ENCODE measurements at places on chromosomes 5 and 9.

- no peak for DNase-seq
These were observed 71.7 kb upstream of the KLF9 start for GRCh38 chr9:70486127-70486526.

DNA sequence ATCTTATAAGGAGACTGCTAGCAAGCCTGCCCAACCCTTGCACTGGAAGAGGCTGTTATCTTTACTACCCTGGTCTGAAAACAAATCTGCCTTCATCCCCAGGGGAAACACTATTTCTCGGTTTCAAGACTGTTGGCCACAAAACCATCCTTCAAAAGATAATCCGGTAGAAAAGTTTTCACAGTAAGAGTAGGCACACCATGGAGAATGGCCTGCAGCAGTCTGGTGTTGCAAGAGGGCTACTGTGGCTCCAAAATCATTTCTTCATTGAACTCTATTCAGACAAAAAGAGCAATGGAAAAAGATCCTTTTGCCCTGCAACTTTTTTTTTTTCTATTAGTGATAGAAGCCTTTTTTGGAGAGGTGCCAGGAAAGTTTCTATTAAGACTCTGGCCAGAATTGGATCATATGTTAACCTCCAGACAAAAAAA lies 163.9 kb downstream of the ARHGEF28 start:
- no peak for DNase-seq

DNA sequence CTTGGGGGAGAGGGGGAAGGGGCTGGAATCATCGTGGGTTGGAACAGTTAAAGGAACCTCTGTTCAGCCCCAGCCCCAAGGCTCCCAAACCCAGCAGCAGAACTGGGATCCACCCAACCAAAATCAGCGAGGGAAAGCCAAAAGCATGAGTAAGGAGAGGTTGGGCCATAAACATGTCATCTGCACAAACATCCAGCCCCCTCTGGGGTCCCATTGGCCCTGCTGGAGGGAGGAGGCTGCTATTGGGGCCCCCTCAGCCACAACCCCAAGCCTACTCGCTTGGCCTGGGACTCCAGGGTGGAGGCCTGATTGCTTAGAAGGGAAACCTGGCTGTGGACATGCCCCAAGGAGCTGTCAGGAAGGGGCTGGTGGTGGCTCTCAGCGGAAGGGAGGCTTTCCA lies 154.9 kb downstream of the FGF18 start:
- peak; percentile 92 for DNase-seq

DNA sequence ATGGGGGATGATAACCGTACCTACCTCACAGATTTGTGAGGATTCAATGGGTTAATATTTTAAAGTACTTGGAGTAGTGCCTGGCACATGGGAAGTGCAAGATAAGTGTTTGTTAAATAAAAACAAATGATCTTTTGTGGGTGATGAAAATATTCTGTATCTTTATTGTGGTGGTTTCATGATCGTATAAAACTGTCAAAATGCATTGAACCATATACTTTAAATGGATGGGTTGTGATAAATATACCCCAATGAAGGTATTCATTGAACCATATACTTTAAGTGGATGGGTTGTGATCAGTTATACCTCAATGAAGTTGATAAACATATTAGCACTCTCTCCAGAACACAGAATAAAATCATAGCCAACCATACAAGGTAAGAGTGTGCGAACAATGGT lies 234.5 kb downstream of the CRB2 start:
- no peak for DNase-seq

DNA sequence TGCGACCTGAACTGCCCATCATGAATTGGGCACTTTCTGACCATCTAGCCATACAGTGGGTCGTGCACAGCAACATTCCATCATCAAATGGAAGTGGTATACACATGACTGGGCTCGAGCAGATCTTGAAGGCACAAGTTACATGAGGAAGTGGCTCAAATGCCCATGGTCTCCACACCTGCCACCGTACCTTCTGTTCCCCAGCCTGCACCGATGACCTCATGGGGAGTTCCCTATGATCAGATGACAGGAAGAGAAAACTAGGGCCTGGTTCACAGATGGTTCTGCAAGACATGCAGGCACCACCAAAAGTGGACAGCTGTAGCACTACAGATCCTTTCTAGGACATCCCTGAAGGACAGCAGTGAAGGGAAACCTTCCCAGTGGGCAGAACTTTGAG lies 21.8 kb downstream of the MTMR12 start:
- no peak for DNase-seq

DNA sequence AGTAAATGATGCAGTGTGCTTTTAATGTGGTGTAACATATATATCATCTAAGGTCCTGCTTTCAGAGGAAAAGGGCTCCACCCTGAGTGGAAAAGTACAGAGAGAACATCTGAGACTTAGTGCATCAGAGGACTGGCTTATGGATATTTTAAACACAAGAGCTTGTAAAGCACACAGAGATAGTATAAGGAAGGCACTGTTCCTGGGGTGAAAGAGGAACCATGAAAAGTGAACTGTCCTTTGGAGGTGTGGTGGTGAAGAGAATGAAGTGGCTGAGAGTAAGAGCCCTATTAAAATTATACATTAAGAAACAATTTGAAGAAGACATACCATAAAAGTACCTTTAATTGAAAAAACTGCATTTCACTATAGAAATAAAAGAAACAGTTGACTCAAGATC lies 68.9 kb downstream of the CSF2 start:
- no peak for DNase-seq

GRCh38 chr5:179906795-179907555 lies 722 bp downstream of the TBC1D9B start:
- DNase-seq: no peak

GRCh38 chr9:18473652-18474279 lies at the start of gene ADAMTSL1:
ADAMTSL1 (plus strand) TSS chr9:18474153; CDS start chr9:18474233, 80 bp downstream.
- peak; percentile 80 for DNase-seq

DNA sequence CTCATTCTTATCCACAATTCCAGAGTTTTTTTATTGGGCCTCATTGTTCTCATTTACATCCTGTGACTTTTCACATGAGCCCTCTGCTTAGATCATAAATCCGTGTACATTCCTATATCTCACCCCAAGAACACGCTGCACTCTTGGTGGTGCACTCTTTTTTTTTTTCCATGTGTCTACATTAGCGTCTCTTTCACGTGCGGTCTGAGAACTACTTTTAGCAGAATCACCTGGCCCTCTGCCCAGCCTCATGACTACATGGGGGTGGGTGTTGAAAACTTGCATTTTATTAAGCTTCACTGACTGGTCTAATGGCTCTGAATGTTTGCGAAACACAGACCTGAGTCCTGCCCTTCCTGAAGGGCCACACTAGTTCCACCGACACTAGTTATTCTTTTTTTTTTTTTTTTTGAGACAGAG lies 18.6 kb downstream of the C9orf57 start:
- DNase-seq: peak; percentile 54

DNA sequence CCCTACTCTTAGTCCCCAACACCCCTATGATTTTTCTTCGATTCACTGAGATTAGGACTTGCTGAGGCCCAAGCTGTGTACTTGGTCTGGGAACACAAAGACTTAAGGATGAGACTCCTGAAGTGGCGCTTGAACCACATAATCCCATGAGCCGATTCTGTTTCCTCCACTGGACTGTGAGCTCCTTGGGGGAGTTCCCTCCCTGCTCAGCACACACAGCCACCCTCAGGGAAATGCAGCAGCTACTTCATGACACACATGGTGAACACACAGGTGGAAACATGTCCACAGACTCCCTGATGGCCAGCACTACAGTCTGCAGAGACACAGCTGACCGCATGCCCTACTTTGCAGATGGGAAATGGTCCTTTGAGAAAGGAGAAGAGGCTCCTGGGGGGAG lies 101.1 kb downstream of the C5orf15 start:
- DNase-seq: no peak

DNA sequence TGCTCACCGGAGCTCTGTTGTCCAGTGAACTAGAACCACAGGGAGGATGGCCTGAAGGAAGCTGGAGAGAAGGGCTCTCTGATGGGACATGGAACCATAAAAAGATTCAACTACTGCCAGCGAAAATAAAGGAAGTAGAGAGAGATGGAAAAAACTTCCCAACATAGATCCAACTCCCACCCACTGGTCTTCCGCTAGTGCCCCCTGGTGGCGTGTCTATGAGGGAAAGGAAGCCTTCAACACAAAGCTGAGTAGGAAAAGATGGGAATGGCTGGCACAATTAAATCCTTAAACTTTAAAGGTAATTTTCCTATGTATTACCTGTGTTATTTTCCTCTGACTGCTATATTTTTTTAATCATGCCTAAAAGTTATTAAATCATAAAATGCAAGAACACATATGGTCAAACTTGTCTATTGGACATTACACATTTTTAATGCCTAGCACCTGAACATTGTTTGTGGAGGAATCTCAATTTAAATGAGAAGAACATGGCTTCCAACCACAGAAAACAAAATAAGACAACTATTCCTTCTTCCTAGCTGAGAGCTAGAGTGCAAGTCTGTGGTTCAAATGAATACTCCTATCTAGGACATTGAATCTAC lies 51.5 kb downstream of the CEP120 start:
- DNase-seq: no peak

GRCh38 chr5:131812371-131813160 lies 15.7 kb upstream of the FNIP1 start:
- DNase-seq: no peak

Measured in right hindlimb (tissue), 1 donor.